ENCODE measurements at places on chromosomes 12 and 14. TPM values are rescaled to one million over a fixed set of nuclear protein-coding genes. Genes with fewer than 3 reads are reported as not detected.

OR4K1 gene
- not detected for total RNA-seq

OR4E1 gene
- total RNA-seq = not detected

TSPAN19 gene
- total RNA-seq = 0.16 TPM

AVPR1A gene
- total RNA-seq = not detected

RACGAP1 gene
- total RNA-seq = 24.0 TPM

SLC5A8 gene
- total RNA-seq = not detected

CCDC88C gene
- under 0.01 TPM for total RNA-seq

DIO2 gene
- total RNA-seq = 11.5 TPM
